ENCODE measurements at places on chromosomes 13 and 19.
A peak's percentile ranks its signal among the peaks of the same experiment; 100 is the strongest.

- DNase-seq = no peak
Measured at GRCh38 chr19:55490478-55491432, 2.5 kb downstream of the SSC5D start.

DNA sequence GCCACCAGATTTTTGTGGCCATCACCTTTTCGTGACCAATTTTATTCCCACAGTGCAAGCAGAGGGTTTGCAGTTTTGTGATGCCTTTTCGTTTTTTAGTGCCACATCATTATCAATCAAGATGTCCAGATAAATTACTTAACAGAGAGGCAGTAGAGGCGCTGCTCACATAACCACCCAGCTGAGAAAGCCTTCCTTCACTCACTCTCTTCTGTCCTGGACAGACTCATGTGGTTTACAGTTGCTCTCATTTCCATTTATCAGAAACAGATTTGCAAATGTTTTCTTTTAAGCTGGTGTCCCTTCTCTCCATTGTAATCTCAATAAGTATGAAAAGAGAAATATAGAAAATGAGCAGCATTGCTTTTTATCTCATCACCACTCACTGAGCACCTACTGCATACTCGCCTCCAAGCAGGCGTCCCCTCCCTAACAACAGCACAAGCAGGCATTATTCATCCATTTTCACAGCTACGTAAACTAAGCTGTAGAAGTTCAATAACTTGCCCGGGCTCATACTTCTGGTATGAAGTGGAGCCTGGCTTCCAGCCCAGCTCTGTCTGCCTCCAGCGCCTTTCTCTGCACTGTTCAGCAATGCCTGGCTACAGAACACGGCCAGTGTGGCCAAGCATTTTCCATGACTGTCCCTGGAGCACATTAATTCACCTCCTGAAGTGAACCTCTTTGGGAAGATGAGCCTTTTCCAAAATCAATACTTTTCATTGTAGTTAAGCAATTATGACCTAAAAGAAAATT, 34.6 kb upstream of the KATNAL1 start:
- no peak for DNase-seq

DNA sequence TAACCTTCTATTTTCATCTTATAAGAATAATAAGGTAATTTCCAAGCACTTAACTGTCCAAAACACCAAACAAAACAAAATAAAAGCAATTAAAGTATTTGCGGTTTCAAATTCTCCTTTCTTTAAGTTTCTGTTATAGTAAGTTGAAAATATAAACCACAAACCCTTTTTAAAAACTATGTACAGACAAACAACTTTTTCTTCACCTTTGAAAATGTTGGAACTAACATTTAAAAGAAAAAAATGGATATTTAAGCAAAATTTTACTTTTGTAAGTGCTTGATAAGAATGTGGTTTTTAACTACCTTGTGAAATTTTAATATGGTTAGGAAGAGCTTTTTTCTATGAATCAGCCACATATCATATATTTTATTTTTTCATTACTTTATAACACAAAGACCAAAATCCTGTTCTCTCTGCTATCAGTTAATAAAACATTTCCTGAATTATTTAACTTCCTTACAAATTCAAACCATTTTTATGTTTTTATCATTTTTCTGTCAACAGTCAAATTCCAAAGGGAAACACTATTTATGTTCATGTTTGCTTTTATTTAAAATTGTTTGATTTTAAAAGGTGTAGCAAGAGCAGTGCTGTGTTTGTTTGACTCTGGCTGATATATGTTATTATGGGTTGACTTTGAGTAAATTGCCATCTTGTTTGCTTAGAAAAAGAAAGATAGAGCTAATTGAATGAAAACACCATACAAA, 554.1 kb upstream of the KLHL1 start:
- no peak for DNase-seq

DNA sequence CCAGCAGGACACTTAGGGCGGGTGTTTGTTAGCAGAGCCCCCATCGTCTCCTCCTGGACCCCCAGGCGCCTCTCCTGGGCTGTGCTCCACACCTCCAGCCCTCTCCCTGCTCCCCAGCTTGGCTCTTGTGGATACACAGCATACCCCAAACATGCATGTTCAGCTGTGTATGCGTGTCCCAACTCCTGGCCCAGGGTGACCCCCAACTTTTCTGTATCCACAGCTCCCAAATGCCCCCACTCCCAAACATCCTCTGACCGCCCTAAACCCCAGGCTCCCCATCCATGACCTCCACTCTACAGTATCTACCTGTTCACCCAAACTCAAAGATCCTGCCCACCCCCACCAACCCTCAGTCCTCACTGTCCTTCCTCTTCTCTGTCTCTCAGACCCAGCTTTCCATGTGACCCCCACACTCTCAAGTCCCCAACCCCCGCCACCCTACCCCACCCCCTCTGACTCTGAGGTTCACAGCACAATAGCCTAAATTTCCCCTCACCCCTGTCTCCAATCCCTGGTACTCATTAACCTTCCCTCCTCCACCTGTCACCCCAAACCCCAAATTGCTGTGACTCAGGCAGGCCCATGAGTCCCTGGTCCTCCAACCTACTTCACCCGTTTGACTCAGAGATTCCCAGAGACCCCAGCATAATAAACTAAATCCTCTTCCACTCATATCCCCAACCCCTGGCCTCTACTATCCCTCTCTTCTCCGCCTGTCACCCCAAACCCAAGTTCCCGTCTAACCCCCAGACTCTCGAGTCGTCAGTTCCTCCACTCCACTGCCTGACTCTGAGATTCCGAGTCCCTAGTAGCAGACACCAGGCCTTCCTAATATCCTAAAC, 968 bp downstream of the UBE2M start:
- DNase-seq = no peak

DNA sequence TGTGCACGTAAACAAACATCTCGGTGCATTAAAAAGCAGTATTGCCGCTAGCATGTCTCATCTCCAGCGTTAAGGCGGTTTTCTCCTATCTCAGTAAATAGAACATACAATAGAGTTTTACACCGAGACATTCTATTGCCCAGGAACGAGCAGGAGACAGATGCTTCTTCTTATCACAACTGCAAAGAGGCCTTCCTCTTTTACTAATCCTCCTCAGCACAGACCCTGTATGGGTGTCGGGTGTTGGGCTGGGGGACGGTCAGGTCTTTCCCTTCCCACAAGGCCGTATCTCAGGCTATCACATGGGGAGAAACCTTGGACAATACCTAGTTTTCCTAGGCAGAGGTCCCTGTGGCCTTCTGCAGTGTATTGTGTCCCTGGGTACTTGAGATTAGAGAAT, 21.2 kb downstream of the ZNF233 start:
- DNase-seq = no peak

DNA sequence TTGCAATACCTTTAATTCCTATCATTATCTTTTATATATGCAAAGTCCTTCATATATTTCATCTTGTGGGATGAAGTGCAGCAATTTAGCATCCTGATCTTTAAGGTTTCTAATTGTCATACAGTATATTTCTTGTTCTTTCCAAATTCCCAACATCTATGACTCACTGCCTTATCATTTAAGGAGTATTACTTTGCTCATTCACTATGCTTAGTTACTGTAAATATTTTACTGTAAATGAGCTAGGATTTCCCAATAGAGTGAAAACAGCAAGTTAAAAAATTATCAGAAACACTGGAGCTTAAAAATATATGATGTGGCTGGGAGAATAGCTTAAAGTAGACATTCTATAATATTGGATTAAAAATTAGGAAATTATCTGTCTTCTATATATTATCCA, 69.9 kb downstream of the SLITRK6 start:
- DNase-seq = no peak

DNA sequence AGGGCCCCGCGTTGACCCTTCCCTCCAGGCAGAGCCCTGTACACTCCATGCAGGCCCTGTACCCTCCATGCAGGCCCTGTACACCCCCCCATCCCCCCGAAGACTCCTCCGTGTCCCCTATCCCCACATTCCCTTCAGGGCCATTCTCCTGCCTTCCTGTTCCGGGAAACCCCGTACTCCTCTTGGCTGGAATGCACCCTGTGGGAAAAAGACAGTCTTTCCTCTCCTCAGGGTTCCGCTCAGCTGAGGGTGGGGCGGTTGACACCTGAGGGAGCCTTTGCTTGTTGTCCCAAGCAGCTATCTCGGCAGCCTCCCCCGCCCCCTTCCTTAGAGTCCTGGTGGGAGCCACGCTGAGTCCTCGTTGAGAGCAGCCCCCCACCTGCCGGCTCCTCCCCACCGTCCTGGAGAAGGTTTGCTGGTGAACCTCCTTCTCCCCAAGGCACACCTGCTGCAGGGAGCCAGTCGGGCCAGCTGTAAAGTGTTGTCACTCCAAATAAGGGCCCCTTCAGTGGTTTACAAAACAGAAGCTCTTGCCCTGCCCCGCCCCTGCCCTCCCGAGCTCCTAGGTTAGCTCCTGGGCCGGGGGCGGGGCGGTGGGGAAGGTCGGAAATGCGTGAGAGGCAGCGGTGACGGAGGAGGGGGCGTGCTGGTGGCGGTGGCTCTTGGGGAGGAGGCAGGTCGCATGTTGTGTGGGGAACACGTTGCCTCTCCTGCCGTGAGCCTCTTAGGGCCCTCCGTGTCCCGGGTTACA, 1.5 kb downstream of the GNA11 start:
- DNase-seq = no peak

- no peak for DNase-seq
Measured at GRCh38 chr13:90803210-90803609, 544.3 kb upstream of the MIR17HG start.

DNA sequence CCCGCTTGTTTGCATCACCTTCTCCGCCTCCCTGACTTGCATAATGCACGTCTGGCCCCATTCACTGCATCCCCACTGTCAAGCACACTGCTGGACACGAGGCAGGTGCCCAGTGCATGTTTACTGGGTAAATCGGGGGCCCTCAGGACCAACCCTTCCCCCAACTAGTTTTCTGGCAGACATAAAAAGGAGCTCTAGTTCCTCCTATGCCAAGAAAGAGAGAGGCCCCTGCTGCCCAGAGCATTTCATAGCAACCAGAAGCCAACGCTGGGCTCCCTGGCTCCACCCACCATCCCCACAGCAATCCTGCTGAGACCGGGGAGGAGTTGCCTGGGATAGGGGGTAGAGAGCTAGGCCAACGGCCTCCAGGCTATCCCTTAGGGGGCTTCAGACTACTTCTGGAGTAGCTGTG, 23.2 kb downstream of the ANKRD27 start:
- DNase-seq = no peak

GRCh38 chr19:19746286-19747213, 13.6 kb upstream of the ZNF14 start:
- peak; percentile 14 for DNase-seq

GRCh38 chr13:75518439-75519088, 19.1 kb downstream of the COMMD6 start:
- no peak for DNase-seq

DNA sequence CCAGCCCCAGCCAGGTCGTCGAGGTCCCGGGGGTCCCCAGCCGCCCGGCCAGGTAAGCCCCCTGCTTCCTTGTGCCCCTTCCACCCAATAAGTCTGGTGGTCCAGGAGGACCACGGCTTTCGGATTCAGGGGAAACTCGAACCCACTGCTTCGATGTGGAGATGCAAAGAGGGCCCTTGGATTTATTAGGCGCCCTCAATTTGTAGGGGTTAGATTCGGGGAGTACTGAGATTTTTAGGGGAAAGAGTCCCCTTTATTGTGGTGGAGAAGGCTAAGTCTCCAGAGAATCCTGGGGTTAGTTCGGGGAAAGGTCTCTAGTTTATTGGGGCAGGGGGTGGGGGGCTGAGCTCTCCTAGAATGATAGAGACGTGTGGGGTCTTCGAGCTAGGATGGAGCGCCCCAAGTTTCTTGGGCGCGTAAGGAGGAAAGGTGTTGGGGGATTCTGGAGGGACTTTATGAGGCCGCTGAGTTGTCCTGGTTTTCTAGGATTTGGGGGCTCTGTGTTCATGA, 3.8 kb upstream of the LTBP4 start:
- DNase-seq = no peak

DNA sequence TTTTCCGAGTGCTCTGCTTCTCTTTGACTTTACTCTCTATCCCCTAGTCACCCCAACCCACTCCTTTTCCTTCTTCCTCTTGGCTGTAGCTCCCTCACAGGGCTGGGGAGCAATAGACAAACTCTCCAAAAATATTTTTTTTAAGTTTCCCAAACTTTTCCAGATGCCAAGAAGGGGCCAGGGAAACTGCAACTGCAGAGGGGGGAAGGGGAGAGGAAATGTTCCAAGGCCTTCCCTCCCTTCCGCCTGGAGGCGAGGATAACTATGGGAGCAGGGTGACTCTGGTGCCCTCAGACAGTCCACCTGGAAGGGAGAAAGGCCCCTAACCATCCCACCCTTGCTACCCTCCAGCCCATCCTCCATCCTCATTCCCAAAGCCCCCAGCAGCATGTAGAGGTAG, 49.4 kb downstream of the LYL1 start:
- no peak for DNase-seq
